ENCODE measurements at places on chromosomes 2 and 18. TPM values are rescaled to one million over a fixed set of nuclear protein-coding genes. Genes with fewer than 3 reads are reported as not detected.

The CTAGE1 gene
- total RNA-seq, result 0.11 TPM

The DBI gene
- total RNA-seq, result 41.6 TPM

DNA sequence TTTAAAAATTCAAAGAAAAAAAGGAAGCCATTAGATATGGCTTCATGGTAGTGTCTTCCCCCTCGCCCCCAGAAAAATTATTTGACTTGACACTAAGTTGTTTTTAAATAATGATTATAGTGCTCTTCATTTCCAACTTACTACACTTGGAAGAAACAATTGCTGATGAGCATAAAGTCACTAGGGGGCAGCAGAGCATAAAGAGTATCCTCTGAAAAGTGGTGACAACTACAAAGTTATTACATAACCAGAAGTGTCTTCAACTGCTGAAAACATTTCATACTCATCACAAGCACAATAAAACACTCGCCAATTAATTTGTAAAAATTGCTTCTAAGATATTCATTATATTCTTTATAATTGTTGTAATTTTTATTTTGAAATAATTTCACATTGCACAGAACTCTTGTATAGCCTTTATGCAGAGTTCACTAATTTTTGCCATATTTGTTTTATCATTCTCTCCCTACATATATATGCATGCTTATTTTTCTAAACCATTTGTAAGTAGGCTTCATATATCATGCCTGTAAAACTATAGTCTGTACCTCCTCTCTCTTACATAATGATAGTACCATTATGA lies 54.9 kb downstream of the EXOC6B start:
- H3K4me1 ChIP-seq, result peaks cover 3% of the 10 kb centered on the region
- H3K36me3 ChIP-seq, result no peaks in the 10 kb centered on the region
- DNase-seq, result peak; percentile 80
- H3K4me3 ChIP-seq, result no peak overlapping the region
- H3K27me3 ChIP-seq, result no peaks in the 10 kb centered on the region

DNA sequence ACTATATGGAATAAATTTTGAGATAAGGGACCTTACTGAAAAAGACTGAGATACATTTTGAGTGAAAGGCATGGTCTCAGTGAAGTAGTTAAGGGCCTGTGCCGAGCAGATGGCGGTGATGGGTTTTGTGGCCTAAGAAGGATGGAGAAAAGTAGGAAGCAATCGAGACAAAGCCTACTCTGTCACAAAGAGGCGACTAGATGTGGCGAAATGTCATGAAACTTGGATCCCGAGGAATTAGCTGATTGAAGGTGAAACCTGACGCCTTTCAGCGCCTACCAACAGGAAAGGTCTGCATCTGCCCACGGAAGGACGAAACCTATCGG lies 558 bp upstream of the CEP192 start:
- peak overlapping the region; percentile 93 for H3K4me3 ChIP-seq
- H3K4me1 ChIP-seq, result peaks cover 12% of the 10 kb centered on the region
- DNase-seq, result no peak
- peak overlapping the region; percentile 62 for H3K27ac ChIP-seq

- no peaks in the 10 kb centered on the region for H3K36me3 ChIP-seq
- no peak overlapping the region for H3K27ac ChIP-seq
- no peaks in the 10 kb centered on the region for H3K27me3 ChIP-seq
Observed at GRCh38 chr18:79577451-79578395, 101.9 kb upstream of the CTDP1 start.

GRCh38 chr2:64186699-64187605 lies 42.7 kb upstream of the PELI1 start:
- no peak overlapping the region for H3K27ac ChIP-seq
- no peaks in the 10 kb centered on the region for H3K4me1 ChIP-seq
- peaks cover 11% of the 10 kb centered on the region for H3K27me3 ChIP-seq
- no peak overlapping the region for H3K4me3 ChIP-seq
- H3K36me3 ChIP-seq, result no peaks in the 10 kb centered on the region
- peak; percentile 6 for DNase-seq

DNA sequence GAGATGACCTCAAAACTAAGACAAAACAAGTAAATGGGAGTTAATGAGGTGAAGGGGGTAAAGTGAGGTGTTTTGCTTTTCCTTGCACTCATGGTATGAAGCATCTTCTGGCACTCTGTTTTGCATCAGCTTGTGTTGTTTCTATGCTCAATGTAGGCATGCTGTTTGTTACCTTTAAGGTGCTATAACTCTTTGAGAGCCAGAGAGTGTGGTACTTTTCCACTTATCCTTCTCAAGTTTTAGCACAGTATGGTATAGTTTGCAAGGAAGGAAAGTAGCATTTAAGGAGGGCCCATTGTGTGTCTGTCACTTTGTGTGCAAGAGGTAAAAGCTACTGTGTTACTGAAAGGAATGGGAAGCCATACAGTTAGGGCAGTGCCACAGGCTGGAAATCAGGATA lies 17.5 kb upstream of the CXCR4 start:
- no peaks in the 10 kb centered on the region for H3K36me3 ChIP-seq
- H3K27ac ChIP-seq, result no peak overlapping the region
- no peak overlapping the region for H3K4me3 ChIP-seq

GRCh38 chr2:17918789-17919188 lies 40.3 kb downstream of the KCNS3 start:
- H3K36me3 ChIP-seq, result no peaks in the 10 kb centered on the region
- H3K4me3 ChIP-seq, result no peak overlapping the region
- DNase-seq, result no peak

DNA sequence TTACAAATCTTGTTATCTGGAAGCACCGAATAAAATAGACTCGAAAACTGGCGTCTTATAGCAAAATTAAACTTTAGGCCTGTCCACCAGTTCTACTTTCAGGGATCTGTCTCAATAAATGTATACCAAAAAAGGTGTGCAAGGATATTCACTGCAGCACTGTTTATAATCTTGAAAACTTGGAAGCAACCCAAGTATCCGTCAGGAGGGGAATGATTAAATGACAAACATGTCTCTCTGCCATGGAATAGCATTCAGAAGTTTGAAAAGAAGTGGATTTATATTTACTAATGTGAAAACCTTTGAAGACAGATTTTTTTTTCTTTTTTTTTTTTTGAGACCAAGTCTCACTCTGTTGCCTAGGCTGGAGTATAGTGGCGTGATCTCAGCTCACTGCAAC lies 32.3 kb upstream of the SATB2 start:
- H3K4me3 ChIP-seq, result no peak overlapping the region
- no peak for DNase-seq
- no peaks in the 10 kb centered on the region for H3K36me3 ChIP-seq
- H3K27me3 ChIP-seq, result no peaks in the 10 kb centered on the region
- no peak overlapping the region for H3K27ac ChIP-seq

Measured in GM23248 (cell line).